ENCODE measurements at places on chromosomes 4 and X. TPM values are rescaled to one million over a fixed set of nuclear protein-coding genes. Genes with fewer than 3 reads are reported as not detected.

- no peak for DNase-seq
Observed at GRCh38 chr4:121898150-121898549, 27.9 kb upstream of the BBS7 start.

DNA sequence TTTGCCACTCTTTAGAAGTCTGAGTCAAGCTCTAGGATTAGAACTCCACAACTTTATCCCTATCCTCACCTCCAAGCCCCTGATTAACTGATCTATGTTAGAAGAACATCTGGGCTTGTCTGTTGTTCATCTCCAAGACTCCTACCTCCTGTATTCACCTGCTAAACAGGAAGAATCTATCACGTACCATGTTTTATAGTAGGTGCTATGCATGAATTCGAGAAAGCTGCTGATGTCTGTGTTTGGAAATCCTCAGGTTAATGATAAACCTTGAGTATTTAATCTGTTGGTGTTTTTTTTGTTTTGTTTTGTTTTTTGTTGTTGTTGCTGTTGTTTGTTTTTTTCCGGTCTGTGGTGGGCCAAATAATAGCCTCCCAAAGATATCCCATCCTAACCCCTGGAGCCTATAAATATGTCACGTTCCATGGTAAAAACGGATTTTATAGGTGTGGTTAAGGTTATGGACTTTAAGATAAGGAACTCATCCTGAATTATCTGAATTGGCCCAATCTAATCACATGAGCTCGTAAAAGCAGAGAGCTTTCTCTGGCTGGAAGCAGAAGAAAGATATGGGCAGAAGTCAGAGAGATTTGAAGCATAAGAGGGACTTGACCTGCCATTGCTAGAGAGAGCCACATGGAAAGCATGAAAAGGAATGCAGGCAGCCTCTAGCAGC is 101.2 kb upstream of the DUSP21 start:
- no peak for DNase-seq

DNA sequence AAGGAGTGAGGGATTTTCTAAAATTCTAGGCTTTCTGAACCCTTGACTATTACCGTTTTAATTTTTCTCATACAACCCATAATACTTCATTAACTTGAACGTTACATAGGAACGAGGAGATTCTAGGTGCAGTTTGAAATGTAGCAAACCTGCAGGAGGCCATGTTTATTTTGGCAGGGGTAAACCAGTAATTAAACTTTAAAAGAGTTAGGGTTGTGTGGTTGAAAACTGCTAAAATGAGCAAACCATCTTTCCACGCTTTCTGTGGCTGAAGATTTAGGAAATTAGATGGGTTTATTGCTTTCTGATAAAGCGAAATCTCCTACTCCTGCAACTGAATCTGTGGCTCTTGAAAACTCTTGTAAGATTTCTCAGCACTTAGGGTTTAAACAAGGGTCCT is 1.7 kb downstream of the PHEX start:
- DNase-seq = no peak

DNA sequence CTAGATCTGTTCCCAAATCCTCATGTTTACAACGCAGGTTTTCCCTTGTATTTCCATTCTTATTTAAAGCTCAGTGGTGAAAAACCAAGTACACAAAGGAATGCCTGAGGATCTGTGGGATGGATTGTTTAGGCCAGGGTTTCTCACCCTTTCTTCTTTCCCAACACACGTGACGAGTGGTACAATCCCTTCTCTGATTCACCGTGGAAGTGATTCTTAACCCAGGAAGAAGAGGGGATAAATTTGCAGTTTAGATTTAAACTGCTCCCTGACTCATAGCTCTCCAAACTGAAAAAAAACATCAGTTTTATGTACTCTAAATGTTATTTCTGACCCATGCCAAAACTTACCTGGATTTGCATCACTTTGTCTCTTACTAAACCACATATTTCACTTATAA is 17.0 kb downstream of the PAQR3 start:
- DNase-seq = no peak

DNA sequence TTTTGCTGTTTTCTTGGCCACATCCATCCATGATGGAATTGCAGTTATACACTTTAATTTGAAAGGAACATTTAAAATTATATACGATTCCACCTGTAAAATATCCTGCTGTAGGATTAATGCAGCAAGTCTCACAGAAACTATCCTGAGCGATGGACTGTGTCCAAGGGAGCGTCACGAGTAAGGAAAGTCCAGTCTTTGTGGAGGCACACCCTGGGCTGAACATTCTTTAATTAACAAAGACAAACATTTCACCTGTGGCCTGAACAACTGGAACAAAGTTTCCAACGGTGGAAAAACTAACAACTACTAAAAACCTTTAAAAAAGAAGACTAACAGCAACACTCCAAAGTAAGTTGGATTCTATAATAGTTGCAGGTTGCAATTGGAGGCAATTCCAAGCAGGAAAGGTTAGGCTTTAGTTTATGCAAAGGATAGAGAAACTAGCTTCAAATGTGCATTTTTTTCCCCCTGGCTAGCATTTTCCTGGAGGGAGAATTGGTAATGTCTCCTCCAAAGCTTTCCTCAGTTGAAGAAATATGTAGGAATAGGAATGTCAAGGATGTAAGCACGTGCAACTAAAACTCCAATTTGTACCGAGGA is 11.0 kb downstream of the EREG start:
- peak; percentile 80 for DNase-seq

- DNase-seq = no peak
Observed at GRCh38 chrX:151596282-151596681, 32.8 kb downstream of the PASD1 start.

DNA sequence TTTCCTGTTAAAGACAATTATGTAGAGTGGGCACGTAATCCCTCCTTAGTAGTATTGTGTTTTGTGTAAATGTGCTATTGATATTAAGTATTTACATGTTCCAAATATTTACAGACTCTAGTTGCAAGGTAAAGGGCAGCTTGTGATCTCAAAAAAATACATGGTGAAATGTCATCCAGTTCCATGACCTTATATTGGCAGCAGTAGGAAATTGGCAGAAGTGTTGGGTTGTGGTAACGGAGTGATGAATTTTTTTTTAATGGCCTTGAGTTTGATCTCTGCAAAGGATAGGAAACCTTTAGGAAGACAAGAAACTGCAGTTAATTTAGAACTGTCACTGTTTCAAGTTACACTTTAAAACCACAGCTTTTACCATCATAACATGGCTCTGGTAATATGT is 74.3 kb downstream of the NPNT start:
- DNase-seq = no peak

GRCh38 chrX:46687619-46688018 is 71.3 kb downstream of the SLC9A7 start:
- no peak for DNase-seq

GRCh38 chr4:112031712-112032328 is 113.4 kb upstream of the FAM241A start:
- DNase-seq = peak; percentile 11

DNA sequence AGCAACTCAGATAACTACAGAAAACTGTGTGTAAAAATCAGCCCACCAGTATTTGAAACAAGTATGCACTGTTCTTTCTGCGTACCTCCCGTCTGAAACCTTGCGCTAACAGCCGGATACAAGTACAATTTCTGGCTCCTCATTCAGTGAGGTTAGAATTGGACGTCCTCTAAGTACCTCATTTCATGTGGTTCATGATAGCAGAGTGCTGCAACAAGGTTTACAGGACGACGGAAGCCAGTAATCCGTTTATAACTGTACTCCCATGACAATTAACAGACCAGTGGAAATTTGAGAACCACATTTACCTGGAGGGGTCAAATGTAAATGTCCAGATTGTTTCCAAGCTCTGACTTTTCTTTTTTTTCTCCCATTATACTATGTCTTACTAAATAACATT is 52.9 kb upstream of the TENM3 start:
- no peak for DNase-seq

DNA sequence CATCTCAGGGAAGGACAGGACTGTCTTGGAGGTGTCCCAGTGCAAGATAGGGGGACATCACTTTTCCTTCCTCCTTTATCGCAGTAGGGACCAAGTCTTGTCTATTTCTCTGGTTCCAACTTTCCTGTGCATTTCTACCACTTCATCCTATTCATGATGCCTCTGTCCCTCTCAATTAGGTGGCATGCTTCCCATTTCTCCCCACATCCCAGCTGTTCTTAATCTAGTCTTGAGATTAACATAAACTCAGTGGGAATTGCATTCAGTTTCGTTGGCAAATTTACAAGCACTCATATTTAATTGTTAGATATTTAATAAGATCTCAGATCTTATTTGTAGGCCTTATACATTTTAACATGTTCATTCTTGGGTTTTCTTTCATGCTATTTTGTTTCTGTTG is 15.7 kb upstream of the ODAM start:
- DNase-seq = no peak

DNA sequence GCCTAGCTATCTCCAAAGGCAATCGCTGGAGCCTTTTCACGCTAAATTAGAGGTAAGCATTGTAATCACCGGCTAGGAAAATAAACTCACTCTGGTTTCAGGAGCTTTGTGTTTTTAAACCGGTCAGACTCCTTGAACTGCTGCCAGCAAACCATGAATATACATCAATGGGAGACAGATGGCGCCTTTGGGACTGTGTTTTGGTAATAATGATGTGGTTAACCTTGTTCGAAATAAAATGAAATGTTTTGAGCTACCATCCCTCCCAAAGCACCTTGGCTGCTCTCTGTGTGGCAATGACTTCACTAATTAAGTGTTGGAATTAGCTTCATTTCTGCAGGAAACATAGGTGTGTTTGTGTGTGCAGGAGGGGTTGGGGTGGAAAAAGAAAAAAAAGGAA is 65.3 kb downstream of the CLNK start:
- DNase-seq = no peak

DNA sequence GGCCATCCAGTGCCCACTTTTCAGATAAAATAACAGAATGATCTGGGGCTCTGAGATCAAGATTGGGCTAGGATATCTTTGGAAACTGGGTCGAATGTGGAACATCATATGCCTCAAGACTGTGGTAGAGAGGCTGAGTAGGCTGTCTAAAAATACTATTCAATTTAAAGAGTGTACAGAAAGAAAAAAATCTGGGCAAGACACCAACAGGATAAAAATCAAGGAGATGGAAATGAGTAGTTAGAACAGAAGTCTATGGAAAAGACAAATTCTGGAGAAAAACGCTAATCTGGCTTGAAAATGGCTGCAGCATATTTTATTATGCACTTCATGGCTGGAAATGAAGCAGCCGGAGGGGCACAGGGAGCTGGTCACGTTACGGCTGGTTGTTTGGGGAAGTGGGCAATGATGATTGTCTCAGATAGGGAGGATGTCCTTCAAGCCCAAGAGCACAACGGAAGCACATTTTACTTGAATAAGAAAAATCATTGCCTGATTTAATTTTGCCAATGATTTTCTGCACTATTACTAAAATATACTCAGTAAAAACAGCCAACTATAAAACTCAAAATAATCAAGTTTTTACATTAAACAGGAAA is 27.1 kb upstream of the MAPK10 start:
- DNase-seq = no peak

DNA sequence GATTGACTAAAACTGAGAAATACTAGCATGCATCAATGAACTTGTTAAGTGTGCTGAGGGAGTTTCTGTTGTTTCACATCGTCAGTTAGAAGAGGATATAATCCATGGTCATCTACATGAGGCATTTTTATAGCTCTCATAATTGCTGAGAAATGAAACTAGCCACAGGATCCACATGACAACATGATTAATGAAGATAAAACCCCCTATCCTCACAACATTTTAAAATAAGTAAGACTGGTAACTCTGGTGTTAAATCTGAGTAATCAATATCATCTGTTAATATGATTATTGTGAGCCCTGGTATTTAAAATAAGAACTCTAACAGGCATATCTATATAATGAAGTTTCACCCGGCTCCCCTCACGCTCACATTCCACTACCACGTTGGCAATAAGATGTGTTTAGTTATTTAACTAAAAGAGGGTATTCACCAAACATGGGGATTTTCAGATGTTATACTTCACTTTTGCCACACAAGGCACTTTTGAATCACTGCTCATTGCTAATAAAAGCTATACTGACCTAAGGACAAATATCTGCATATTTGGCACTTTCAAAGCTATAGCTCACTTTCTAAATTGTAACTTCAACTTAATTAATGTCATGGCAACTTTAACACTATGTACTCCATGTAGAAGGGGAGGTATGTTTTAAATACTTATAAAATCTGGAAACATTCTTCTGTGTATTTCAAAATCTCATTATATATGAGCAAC is 6.7 kb downstream of the UNC5C start:
- DNase-seq = no peak

- DNase-seq = no peak
Observed at GRCh38 chrX:18721683-18722499, 14.4 kb downstream of the PPEF1 start.

GRCh38 chr4:81743731-81744435 is 272.2 kb upstream of the RASGEF1B start:
- DNase-seq = no peak

DNA sequence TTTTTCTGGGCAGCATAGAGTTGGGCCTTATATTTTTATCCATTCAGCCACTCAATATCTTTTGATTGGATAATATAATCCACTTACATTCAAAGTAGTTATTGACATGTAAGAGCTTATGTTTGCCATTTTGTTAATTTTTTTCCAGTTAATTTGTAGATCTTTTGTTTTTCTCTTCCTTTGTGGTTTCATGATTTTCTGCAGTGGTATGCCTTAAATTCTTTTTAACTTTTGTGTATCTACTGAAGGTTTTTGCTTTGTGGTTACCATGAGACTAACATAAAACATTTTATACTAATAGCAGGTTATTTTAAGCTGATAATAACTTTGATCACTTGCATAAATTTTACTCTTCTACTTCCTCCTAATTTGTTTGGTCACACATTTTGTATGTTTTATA is 140.8 kb upstream of the GATB start:
- DNase-seq = no peak

DNA sequence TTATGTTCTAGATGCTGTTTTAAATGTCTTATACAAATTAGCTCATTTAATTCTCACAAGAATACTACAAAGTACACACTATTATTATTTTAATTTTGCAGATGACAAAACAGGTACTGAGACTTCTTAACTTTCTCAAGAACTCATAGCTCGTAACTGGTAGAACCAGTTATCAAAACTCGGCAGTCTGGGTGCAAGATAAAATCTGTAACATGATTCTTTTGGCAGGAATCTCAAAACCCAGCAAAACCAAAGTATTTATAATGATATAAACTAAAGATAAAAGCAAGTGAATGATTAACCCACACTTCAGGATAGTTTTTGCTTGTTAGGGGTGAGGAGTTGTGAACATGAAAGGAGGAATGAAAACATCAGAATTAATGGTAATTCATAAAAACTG is 27.6 kb downstream of the CLNK start:
- DNase-seq = no peak

Gene UGT8
- 58.1 TPM for total RNA-seq

Gene TCEAL3
- total RNA-seq = 8.3 TPM

Gene MAGEA11
- total RNA-seq = not detected

Gene CENPVL2
- not detected for total RNA-seq

Gene AVPR2
- total RNA-seq = 0.52 TPM

Gene PLAC1
- not detected for total RNA-seq

Gene FATE1
- not detected for total RNA-seq

Gene F9
- not detected for total RNA-seq

Gene UGT2A1
- not detected for total RNA-seq

Gene MAGEA6
- not detected for total RNA-seq

Gene TLL1
- 2.4 TPM for total RNA-seq

Gene BMX
- total RNA-seq = 3.1 TPM

Gene SLC2A9
- total RNA-seq = 5.2 TPM
